Left lung (tissue), 14 donors: ENCODE measurements at places on chromosomes 3 and 15. TPM values are rescaled to one million over a fixed set of nuclear protein-coding genes. Genes with fewer than 3 reads are reported as not detected.

SHF gene
- 35.7 TPM for polyA plus RNA-seq

DNA sequence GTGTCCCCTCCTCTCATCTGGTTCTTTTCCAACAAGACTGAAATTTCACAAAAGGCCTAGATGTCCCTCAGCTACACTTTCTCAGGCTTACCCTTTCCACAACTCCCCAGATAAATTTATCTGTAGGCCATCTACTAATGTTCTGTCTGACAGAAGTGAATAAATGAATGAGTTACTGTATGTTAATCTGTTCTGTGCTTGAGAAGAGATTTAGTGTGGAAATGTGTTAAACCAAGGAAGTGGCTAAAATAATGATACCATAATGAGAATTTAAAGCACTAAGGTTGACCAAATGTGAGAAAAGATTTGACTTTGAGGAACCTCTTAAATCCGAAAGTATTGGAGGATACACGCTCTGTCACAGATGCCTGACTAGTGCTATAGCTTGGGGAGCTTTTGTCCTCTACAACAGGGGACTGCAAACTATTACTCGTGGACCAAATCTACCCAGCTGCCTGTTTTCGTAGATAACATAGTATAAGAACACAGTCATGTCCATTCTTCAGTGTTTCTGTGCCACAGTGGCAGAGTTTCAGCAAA lies 74.8 kb upstream of the P2RY1 start:
- no peak for DNase-seq

DNA sequence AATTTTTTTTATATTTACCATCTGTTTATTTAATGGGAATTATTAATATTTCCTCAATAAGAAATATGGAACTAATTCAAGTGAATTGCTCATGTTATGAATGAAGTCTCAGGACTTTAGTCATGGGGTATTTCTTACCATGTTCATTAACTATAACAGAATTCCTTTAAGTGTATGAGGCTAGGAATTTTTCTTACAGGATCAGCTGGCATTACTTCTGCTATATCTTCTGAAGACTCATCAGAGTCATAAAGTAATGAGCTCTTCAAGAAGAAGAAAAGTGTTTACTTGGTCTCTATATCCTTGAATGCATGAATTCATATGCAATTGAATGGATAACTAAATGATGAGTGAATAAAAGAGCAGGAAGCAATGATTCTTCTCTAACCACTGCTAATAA lies 486.8 kb upstream of the THBS1 start:
- DNase-seq = no peak

- DNase-seq = no peak
Measured at GRCh38 chr15:88656760-88657221, 18.0 kb downstream of the ISG20 start.

ALPK3 gene
- polyA plus RNA-seq = 23.4 TPM

- no peak for DNase-seq
Measured at GRCh38 chr3:167867981-167868380, 132.5 kb downstream of the SERPINI1 start.

DNA sequence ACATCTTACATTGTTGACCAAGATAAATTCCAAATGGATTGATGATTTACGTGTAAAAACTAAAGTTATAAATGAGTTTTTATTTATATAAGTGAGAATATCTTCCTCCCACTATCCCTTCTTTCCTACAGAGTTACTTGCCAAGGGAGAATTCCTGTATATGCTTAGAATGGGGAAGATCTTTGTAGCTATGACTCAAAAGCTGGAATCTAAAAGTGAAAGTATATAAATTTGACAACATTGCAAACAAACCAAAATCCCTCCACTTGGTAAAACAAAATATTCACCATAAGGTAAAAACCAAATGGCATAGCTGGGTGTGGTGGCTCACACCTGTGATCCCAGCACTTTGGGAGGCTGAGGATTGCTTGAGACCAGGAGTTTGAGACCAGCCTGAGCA lies 52.7 kb upstream of the GCNT3 start:
- no peak for DNase-seq

IGSF10 gene
- 34.1 TPM for polyA plus RNA-seq

DNA sequence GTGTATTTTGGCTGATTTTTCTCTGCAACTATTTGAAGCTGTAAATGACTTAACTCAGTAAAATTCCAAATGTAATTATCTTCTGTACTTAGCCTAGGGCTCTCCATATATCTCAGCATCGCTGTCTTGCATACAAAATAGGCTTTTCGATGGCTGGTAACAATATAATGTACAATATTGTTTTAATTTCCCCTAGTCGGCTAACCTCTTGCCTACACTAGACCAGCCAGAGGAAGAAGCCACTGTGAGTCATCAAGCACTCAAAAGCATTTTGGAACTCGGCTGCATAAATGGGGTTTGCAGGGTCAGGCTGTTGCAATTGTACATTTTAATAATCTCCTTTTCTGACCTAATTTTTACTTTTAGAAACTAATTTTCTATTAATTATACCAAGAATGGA lies 583.8 kb downstream of the FOXP1 start:
- DNase-seq = no peak

FOXB1 gene
- polyA plus RNA-seq = not detected
